ENCODE measurements at places on chromosomes 7 and 10.
A peak's percentile ranks its signal among the peaks of the same experiment; 100 is the strongest.

- no peak for DNase-seq
Observed at GRCh38 chr10:133179651-133180050, 19.6 kb downstream of the KNDC1 start.

DNA sequence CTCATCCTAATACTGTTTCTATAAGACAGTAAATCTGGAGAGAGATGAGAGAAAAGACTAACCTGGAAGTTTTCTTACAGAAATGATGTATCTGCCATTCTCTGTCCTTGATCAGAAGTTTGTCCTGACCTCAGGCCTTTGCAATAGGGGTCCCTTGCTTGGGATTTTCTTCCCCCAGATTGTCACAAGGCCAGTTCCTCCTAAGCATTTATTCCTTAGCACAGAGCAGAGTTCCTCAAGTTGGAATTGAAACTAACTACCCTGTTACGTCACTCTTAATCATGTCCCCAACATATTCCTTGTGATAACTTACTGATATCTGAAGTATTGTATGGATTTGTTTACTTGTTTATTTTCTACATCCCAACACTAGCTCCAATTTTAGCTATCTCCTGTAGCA, 202.1 kb downstream of the COBL start:
- DNase-seq = no peak

- DNase-seq = peak; percentile 61
Observed at GRCh38 chr10:95445837-95446486, 115.2 kb downstream of the SORBS1 start.

- no peak for DNase-seq
Observed at GRCh38 chr7:75635036-75635435, 103.7 kb downstream of the HIP1 start.

DNA sequence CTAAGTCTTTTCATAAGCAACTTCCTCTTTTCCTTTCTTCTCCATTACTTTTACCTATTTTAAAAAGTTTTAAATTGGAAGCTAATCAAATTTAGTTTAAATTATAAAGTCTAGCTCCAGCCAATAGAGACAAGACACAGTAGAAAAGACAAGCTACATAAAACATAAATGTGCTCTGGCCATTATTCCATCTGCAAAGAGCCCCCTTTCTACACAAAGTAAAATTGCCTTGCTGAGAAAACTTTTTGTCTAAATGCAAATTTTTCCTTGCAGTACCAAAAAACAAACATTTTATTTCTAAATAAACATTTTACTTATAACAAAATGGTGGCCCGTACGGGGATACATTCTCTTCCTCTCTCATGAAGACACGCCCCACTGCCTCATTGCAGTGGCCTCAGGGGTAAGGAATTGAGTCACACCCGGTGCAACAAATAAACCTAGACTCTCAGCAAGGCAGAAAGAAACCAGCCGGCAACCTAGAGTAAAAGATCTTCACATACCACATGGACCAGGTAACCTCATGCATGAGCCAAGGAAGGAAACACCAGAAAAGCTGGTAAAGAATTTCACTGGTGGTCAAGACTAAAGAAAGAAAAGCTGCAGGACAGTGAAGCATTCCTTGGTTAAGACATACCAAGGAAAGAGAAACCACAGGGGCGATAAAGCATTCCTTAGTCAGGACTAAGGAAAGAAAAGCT, 71.6 kb upstream of the ZNF746 start:
- no peak for DNase-seq

- DNase-seq = no peak
Observed at GRCh38 chr7:155053002-155053401, 17.1 kb upstream of the HTR5A start.

DNA sequence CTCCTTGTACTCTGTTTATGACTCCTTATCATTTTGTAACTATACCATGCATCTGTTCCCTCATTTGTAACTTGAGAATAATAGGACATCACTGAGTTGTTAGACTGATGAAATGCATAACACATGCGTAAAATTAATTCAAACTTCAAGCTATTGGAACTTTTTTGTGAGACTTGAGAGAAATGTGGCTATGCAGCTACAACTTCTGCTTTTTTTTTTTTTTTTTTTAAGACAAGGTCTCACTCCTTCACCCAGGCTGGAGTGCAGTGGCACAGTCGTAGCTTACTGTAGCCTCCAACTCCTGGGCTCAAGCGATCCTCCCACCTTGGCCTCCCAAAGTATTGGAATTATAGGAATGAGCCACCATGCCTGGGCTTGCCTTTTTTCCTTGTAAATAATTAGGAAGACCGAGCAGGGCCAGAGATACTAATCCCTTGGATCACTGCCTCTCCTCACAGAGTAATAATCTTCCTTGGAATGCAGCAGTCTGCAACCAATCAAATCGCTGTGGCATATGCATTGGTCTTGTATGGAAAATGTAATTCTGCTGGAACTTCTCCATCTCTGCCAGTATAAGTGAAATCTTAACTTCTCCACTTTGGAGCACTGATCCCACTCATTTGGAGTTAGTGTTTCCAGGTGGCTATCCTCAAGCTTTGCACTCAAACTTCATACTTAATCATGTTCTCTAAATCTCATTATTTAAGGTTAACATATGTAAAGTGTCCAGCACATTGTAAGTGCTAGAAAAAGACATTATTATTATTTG, 2.0 kb upstream of the PANK1 start:
- DNase-seq = no peak

GRCh38 chr7:117445206-117445605, 17.9 kb upstream of the ASZ1 start:
- no peak for DNase-seq

- DNase-seq = no peak
Observed at GRCh38 chr7:108072116-108072515, 58.0 kb downstream of the LAMB4 start.

GRCh38 chr10:103874730-103875129, 19.4 kb upstream of the SH3PXD2A start:
- no peak for DNase-seq

DNA sequence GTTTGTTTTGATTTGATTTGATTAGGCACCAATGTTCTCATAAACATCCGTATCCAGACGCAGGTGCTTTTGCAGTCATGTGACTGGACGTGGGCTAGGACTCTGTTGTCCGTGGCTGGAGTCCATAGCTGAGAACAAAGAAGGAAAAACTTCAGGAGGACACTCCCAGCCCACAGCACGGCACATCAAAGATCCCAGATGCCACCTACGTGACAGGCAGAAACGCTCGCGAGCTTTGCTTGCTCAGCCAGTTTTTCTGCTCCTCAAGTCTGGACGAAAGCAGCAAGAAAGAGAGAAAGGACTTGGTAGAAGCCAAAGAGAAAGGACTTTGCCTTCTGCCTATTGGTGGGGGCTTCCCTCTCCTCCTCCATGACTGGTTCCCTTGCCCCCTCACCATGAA, 6.9 kb upstream of the ZKSCAN1 start:
- DNase-seq = no peak

- peak; percentile 49 for DNase-seq
Observed at GRCh38 chr10:71068861-71069271, 143.5 kb upstream of the UNC5B start.

DNA sequence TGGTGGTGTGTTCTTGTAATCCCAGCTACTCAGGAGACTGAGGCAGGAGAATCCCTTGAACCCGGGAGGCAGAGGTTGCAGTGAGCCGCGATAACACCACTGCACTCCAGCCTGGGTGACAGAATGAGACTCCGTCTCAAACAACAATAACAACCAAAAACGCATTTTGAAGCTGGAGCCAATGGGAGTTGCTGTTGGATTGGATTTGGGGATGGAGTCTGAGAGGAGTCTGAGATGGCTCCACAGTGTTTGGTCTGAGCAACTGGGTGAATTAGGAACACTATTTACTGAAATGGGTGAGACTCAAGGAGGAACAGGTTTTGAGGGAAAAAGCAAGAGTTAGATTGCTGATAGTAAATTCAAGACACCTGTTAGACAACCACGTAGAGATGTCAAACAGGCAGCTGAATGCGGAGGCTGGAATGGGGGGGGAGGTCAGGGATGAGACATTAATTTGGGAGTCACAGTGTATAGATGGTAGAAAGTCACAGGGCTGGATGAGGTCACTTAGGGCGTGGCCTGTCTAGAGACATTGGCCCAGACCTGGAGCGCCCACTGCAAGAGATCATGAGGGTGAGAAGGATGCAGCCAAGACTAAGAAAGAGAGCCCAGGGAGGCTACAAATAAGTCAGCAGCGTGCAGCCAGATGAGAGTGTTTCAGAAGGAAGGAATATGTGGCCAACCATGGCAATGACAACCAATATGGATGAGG, 56.4 kb downstream of the CYCS start:
- DNase-seq = no peak
